ENCODE measurements at places on chromosomes 16 and 17.

DNA sequence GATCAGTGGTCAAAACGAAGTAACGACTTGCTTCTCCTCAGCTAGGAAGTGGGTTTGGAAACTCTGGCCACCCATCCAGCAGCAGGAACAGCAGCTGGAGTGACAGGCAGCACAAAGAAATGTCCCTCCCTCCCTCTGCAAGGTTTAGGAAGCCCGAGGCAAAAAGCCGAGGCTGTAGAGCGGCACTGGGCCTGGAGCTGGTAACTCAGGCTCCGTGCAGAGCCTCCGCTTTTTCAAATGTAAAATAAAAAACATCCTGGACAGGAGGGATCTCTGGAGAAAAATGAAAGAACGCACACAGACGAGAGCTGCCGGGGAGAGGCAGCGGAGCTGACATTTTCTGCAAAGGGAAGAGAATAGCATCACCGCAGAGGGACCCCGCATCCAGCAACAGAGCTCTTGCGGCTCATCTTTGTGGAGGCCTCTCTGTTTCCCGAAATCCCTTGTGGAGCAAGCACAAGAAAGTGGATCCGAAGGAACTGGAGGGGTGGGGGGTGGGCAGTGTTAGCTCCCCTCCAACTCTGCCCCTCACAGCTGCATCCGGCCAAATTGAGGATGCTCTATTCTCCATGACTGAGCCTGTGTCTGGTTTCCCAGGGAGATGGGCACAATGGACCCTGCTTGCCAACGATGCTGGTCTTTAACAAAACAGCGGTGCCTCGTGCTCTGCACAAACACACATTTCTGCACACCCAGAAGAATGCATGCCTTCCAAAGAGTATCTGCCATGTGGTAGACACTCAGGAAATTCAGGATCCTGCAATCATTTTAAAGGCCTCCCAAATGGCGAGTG, 335.5 kb upstream of the ZFHX3 start:
- no peak for DNase-seq

GRCh38 chr16:4548124-4548523, 8.0 kb upstream of the C16orf96 start:
- no peak for DNase-seq

DNA sequence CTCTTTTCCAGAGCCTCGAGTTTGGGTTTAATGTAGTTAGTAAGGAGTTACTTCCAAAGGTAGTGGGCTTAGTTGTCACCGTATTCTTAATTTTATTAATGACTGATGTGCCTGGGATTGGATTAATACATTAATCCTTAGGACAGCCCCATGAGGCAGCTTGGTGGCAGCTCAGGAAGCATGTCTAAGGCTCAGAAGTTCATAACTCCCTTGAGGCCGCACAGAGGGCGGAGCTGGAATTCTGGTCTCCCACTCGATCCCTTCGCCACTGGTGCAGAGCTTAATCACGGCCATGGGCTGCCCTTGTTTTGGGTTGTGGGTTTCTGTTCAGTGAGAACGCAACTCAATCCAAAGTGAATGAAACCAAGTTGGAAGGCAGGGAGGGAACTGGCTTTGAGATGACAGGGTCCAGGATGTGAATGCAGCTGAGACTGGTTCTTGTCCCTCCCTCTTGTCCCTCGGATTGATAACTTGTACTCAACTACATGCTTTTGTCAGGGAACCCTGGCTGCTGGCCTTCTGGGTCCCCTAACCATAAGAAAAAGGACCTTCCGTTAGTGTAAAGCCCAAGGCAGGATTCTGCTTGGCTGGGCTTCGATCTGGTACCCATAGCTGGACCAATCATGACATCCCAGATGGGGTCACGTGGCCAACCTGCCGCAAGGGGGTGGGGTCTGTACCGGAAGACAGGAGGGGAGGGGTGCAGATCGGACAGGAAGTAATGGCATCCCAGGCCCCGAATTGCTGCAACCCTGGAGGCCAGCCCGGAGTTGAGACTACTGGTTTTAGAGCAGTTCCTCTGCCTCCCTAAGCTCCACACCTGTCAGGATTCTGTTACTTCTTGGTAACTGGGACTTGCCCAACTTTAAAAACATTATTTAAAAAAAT, 45.4 kb downstream of the SNX20 start:
- no peak for DNase-seq

GRCh38 chr16:339680-340079, 12.8 kb downstream of the AXIN1 start:
- DNase-seq: no peak

DNA sequence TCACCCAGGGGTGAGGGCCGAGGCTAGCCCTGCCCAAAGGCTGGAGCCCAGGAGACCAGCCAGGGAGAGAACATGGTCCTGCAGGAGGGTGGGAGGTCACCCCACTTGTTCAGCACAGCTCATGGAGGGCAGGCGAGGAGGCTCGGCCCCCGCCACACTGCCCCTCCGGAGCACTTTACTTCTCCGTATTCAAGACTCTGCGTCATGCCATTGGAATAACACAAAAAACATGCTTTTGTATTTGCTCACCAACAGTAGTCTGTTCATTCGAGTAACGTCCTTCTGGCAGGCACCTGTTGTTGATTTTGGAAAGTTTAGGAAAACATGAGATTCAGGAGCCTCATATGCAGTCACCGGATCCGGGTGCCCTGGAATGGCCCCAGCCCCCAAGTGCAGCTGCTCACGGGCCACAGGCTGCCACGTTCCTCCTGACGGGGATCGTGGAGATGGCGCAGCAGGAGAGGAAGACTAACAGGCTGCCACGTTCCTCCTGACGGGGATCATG, 81.1 kb upstream of the DNAH17 start:
- no peak for DNase-seq

- DNase-seq: no peak
Measured at GRCh38 chr17:7318121-7318860, 3.1 kb upstream of the GPS2 start.

DNA sequence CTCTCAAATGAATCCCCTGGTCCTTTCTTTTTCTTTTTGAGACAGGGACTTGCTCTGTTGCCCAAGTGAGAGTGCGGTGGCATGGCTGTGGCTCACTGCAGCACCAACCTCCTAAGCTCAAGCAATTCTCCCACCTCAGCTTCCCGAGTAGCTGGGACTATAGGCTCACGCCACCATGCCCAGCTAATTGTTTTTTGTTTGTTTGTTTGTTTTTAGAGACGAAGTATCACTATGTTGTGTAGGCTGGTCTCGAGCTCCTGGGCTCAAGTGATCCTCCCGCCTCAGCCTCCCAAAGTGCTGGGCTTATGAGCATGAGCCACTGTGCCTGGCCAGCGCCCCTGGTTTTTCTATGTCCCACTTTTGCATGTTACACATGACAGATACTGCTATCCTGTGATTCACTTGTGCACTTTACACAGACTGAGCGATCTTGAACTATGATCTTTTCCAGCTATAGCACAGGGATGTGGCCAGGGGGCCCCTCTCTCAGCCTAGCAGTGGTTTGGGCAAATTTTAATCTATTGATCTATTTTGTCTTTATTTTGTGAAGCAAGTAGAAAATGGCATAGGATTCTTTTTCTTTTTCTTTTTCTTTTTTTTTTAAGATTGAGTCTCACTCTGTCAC, 31.3 kb upstream of the MLKL start:
- DNase-seq: no peak

DNA sequence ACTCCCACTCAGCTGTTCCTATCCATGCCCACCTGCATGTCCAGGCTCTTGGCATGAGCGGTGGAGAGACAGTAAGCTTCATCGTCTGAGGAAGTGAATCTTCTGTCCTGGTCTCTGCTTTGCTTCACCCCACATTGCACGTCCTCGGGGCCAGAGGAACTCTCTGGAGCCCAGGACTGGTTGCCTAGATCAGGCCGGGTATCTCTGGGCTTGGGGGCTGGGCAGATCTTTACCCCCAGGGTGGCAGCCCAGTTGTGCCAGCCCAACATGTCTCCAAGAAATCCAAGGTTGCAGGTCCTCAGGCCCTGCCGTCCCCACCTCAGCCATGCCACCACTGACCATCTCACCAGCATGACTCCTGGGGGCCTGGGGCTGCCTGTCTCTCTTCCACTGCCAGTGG, 58.3 kb downstream of the BEAN1 start:
- DNase-seq: no peak

GRCh38 chr17:16250635-16251034, 33.6 kb downstream of the PIGL start:
- no peak for DNase-seq

- DNase-seq: no peak
Measured at GRCh38 chr17:82684228-82684841, 14.2 kb downstream of the RAB40B start.

DNA sequence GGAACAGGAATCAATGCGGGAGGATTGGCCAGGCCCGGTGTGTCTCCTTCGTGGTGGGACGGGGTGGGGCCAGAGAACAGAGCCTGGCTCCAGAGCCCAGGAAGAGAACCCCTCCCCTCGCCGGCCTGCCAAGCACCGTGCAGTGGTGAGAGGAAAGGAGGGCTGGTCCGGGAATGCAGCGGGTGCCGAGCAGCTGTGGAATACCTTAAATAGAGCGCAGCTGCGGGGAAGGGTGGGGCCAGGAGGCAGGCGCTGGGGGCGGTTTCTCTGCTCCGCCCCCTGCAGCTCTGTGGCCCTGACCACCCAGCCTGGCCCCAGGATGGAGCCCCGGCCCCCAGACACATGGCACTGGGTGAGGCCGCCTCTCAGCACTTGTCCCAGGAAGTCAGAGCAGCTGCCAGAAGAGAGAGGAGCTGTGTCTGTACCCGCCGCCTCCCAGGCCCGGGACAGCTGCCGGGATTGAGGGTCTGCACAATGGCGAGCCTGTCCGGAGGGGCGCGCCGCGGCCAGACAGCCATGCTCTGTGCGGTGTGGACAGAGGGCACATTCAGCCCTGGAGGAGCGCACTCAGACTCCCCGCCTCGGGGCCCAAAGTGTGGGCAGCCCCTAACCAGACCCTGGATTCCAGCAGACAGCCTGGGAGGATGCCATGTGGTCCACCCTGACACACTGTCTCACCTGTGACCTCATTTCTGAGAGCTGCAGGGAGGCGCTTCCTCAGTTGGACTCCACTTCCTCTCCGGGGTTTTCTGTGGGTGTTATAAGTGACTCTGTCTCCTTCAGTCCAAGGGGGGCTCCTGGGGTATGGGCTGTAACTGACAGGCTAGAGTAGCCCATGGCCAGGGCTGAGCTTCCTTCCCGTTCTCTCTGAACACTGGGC, 268.8 kb downstream of the SEC14L1 start:
- DNase-seq: no peak

GRCh38 chr16:82460766-82461165, 166.0 kb upstream of the CDH13 start:
- no peak for DNase-seq

GRCh38 chr17:63641692-63642448, 19.7 kb downstream of the MAP3K3 start:
- no peak for DNase-seq

GRCh38 chr17:57243171-57243622, 13.1 kb upstream of the MSI2 start:
- DNase-seq: peak; percentile 65

DNA sequence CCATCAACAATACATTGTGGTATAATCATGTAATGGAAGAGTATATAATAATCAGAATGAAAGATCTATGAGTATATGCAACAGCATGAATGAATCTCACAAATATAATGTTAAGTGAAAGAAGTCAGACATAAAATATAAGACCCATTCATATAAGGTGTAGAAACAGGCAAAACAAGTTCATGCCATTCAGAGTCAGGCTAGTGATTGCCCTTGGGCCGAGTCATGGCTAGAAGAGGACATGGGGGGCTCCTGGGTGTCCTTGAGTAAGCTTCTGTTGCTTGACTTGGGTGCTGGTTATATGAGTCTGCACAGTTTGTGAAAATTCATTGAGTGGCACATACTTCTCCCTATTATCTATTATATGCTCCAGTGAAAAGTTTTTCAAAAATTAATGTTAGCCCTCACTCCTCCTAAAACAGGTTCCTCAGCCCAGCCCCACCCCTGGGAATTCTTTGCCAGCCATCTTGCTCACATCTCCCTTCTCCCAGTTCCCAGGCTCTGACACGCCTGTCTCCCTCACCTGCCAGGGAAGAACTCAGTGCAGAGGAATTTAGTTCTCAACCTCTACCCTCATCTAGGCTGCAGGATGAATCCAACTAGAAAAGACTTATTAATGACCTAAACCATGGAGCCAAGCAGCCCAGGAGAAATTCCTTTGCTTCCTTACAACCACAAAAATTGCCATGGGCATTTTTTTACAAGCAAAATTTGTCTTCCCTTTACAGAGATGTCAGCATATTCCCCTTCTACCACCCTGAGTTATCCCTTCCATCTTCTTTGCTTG, 52.4 kb upstream of the NFAT5 start:
- no peak for DNase-seq

GRCh38 chr17:19005137-19005773, 691 bp upstream of the FAM83G start:
- no peak for DNase-seq

DNA sequence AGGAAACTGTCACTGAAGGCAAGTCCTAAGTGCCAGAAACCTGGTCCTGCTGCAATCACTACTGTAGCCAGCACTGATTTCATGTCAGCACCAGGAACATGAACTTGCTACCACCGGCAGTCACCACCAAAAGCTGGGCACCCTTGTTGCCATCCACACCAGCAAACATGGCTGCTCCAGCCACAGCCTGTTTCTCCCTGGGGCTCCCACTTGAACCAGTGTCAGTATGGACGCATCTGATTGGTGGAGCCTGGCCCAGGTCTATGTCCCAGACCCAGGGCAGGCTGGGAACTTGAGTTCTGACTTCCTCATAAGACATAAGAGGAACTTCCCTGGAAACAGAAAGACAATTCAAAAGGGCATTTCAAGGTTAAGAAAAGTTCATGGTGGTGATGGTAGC, 56.5 kb downstream of the COPRS start:
- DNase-seq: no peak

DNA sequence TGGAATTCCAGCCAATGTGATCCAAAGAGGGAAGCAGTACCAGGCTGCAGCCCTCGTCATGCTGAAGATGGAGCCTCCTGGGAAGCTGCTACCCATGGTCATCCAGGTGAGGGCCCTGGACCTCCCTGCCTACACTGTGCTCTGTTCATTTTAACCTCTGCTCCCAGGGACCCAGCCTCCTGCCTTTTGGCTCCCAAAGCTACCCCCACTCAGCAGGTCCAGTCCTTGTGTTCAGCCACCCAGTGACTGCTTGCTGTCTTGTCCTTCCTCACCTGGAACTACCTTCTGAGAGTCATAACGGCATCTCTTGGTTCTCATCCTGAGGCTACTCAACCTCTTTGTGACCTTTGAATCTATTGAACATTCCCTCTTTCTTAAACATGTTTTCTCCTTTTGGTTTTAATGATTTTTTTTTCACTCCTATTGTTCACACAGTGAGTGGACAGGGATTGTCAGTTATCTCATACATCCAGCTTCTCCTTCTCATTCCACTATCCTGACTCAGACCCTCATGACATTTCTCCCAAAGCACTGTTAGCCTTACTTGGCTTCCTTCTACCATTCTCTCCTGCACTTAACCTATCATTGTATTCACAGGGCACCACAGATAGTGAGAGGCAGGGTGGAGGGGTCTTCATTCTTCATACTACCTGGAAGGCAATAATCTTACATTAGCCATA, 53.3 kb downstream of the GOSR1 start:
- DNase-seq: no peak

GRCh38 chr17:32849879-32850278, 27.0 kb downstream of the MYO1D start:
- no peak for DNase-seq

GRCh38 chr17:37259030-37259735, 116.6 kb upstream of the C17orf78 start:
- no peak for DNase-seq

- DNase-seq: no peak
Measured at GRCh38 chr17:38536661-38537060, 69.1 kb downstream of the SRCIN1 start.

GRCh38 chr17:61849674-61850073, 13.7 kb downstream of the BRIP1 start:
- no peak for DNase-seq

GRCh38 chr16:73166441-73166851, 118.5 kb upstream of the ZFHX3 start:
- no peak for DNase-seq

- DNase-seq: no peak
Measured at GRCh38 chr16:27695161-27695560, 145.2 kb downstream of the KATNIP start.

Measured in activated CD4-positive, alpha-beta T cell treated with anti-CD3 and anti-CD28 coated beads, Interleukin-2, amount 50 U/mL, for 24 hours (primary cell).